Smooth muscle cell of the coronary artery (primary cell): ENCODE measurements at places on chromosomes 3 and 15. TPM values are rescaled to one million over a fixed set of nuclear protein-coding genes. Genes with fewer than 3 reads are reported as not detected.

The TUSC7 gene
- not detected in 2 replicates for total RNA-seq

The HOMER2 gene
- 2.4 and 9.4 TPM in 2 replicates for total RNA-seq

The HRG gene
- total RNA-seq, result not detected in 2 replicates

The MRPL3 gene
- 45.4 and 99.2 TPM in 2 replicates for total RNA-seq

The CDCP1 gene
- 3.0 and 5.1 TPM in 2 replicates for total RNA-seq

The SLC2A2 gene
- not detected in 2 replicates for total RNA-seq

The HLTF gene
- 28.0 and 37.1 TPM in 2 replicates for total RNA-seq

The ITGA11 gene
- 26.3 and 65.5 TPM in 2 replicates for total RNA-seq

The CNTN4 gene
- 0.12 TPM in 1 of 2 replicates, not detected in the other for total RNA-seq

The CEP97 gene
- total RNA-seq, result 8.6 and 9.7 TPM in 2 replicates

The ITIH1 gene
- total RNA-seq, result 0.59 TPM in 1 of 2 replicates, not detected in the other

The CCR8 gene
- total RNA-seq, result not detected in 2 replicates

The P2RY14 gene
- total RNA-seq, result not detected in 2 replicates

The ACKR2 gene
- 0.15 and 0.35 TPM in 2 replicates for total RNA-seq
